Erythroblast (primary cell): ENCODE measurements at places on chromosomes 3 and 15.

GRCh38 chr15:53454843-53455721, 304.4 kb downstream of the WDR72 start:
- no peak for DNase-seq

GRCh38 chr15:57643826-57644225, 52.1 kb downstream of the MYZAP start:
- DNase-seq, result no peak

GRCh38 chr15:52857471-52857870, 67.3 kb upstream of the ONECUT1 start:
- no peak for DNase-seq

DNA sequence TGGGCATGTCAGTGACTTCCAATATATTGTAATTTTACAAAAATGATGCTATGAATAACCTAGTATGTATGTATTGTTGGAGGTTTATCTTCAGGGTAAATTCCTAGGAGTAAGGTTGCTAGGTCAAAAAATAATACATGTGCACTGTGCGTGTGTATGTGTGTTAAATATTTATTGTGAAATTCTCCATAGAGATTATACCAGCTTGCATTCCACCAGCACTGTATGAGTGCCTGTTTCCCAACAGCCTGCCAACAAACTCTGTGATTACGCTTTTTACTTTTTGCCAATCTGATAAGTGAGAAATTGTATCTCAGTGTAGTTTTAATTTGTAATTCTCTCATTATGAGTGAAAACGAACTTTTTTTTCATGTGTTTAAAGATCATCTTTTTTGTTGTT, 12.6 kb upstream of the IGF2BP2 start:
- no peak for DNase-seq

- DNase-seq, result no peak
These were observed 81.5 kb downstream of the DLG1 start for GRCh38 chr3:197216914-197217313.

DNA sequence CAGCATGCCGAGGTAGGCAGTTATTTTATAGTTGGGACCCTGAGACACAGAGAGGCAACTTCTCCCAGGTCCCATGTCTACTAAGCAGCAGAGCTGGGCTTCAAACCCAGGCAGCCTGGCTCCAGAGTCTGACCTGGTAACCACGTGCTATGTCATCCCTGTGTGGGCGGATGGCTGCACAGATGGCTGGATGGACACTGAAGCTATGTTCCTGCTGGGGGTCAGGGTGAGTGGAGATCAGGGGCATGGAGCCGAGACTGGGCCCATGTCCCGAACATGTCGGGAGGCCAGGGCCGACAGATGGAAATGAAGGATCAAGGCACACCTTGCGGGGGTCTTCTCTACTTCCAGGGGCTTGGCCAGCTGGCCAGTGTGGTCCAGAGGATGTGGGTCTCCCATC, 9.3 kb upstream of the FBLN2 start:
- no peak for DNase-seq
